NCI-H1092 treated with DMSO at 0.1 percent for 48 hours (cell line): ENCODE measurements at places on chromosomes 16 and 17.

DNA sequence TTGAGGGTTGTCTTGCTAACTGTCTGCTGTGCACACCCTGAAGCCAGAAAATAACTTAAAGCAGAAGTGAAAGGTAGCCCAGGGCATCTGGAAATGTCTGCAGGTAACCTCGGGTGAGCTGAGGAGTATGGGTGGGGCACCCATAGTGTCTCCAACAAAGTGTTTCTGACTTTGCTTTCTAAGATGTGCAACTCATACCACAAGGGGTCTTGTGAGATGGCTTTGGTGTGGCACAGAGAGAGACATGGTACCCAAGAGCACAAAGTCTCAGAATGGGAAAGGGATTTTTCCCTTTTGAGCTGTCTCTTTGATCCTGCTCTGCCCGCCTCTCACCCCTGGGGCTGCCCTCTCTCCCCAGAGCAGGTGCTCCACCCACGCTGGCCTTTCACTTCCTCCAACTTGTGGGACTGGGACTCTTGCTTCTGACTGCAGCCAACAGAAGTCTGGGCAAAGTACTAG, 6.9 kb downstream of the CHD9 start:
- DNase-seq = no peak

GRCh38 chr17:80871341-80871740, 120.3 kb upstream of the CHMP6 start:
- DNase-seq = no peak

GRCh38 chr17:76390003-76390421, 5.6 kb downstream of the SPHK1 start:
- DNase-seq = no peak

GRCh38 chr17:3870871-3871306, 22.0 kb downstream of the CAMKK1 start:
- no peak for DNase-seq

DNA sequence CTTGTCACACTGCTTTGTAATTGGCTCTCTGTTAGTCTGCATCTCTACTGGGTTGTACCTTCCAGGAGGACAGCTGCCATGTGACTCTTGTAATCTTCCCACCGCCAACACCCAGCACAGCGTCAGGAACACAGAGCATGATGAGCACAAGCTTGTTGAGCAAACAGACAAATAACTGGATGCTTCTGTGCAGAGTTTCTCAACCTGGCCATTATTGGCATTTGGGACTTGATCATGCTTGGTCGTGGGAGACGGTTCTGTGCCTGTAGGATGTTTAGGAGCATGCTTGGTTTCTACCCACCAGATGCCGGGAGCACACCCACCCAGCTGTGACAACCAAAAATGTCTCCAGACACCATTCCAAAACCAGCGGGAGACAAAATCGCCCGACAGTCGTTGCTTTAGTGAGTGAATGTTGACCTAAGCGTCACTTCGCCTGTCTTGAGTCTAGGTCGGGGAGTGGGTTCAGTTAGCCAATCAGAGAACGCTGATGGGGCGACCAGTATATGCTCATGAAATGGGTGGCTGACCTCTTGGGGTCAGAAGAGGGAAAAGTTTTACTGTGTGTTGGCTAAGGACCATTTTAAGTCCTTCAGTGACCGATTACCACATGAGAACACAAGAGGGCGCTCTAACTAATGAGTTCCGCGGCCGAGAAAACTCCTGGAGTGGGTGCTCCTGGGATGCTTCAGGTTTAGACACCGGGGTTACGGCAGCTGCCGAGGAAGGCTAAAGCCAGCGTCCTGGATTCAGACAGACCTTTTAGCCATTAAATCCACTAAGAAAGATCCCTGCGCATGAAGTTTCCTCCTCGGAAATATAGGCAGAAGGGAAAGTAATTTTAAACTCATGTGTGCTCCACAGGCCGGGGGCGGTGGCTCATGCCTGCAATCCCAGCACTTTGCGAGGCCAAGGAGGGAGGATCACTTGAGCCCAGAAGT, 57.8 kb upstream of the TEX2 start:
- peak; percentile 80 for DNase-seq

DNA sequence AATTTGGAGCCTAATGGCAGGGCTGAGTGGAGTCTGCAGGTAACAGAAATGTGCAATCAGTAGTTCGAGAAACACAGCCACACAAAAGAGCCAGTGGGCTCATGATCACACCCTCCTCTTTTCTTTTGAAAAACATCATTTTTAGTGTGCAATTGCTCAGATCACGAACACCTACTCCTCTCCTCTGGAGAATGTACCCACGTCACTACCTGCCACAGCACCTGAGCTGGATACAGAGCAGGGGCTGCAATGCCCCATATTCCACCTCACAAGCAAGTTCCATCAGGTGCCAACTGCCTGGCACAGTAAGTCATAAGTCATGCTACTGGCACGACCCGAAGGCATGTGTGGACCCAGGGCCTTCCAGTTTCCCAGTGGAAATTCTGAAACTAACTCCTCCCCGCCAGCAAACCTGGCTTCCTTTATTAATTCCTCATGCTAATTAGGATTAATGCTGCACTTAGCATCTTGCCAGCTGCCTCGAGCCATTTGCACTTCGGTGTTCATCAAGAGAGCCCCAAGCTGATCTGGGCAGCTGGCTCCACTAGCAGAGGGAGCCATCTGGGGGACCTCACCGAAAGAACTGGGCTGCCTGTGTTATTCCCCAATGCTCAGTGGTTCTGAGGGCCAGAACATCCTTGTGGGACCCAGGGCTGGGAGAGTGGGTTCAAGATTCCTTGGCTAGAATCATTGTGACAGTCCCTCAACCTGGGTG, 2.4 kb downstream of the CACNG4 start:
- no peak for DNase-seq

GRCh38 chr17:34465789-34466188, 102.8 kb upstream of the CCL1 start:
- DNase-seq = no peak

GRCh38 chr16:67406111-67406971, 9.9 kb downstream of the ZDHHC1 start:
- DNase-seq = peak; percentile 47

- no peak for DNase-seq
Measured at GRCh38 chr16:88784074-88784855, 755 bp downstream of the PIEZO1 start.

DNA sequence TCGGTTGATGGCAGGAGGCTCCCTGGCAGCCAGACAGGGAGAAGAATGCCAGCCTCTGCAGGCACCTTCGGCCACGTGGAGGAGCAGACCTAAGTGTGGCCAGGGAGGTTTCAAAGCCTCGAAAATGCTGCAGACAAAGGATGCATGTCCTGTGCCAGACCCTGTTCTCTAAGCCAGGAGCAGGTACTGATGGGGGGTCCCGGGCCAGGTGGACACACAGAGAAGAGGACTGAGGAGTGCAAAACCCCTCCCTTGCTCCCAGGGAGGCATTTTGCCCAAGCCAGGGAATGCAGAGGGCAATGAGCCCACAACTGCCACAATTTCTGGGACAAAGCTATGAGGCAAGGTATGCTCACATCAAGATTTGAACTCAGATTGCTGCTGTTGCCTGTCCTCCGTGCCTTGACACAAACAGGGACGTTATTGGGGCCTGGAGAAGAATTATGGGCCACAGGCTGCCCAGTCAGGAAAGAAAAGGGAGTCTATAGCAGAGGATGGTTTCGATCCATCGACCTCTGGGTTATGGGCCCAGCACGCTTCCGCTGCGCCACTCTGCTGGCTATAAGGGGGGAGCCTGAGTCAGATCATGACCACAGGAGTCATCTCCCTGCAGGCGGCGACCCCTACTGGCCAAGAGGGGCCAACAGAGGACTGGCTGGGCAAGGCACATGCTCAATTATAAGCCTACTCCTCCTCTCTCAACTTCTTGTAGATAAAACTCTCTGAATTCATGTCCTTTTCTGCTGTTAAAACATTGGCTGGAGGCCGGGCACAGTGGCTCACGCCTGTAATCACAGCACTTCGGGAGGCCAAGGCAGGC, 25.1 kb upstream of the FOXK2 start:
- DNase-seq = peak; percentile 96

- DNase-seq = no peak
Measured at GRCh38 chr17:60361889-60362288, 30.0 kb downstream of the USP32 start.

DNA sequence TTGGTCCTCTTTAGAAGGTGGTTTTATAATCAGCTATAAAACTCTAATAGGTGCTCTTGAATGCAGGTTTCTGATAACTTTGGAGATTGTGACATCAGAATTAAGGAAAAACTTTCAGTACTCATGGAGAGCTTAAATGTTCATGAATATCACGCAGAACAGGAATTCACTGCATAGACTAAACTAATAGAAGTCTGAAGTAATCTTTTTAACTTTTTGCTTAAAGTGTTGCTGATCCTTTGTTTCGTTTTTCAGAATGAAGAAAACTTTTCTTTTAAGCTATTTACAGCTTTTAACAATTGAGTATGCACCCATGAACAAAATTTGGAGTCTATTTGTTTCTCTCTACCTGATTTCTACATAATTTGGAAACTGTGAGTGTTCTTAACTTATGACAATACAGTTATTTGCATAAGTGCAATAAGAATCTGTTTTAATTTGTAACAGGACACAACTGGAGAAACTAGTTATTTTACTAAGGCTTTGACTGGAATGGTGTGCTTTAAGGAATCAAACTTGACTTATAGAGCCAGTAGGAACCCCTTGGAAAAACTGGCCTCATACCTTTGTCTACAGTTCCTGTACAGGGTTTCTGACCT, 17.0 kb upstream of the TRIM25 start:
- no peak for DNase-seq

GRCh38 chr17:36945959-36946725, 2.6 kb upstream of the AATF start:
- DNase-seq = no peak
